EL (cell line): ENCODE measurements at places on chromosomes 11 and 22.

DNA sequence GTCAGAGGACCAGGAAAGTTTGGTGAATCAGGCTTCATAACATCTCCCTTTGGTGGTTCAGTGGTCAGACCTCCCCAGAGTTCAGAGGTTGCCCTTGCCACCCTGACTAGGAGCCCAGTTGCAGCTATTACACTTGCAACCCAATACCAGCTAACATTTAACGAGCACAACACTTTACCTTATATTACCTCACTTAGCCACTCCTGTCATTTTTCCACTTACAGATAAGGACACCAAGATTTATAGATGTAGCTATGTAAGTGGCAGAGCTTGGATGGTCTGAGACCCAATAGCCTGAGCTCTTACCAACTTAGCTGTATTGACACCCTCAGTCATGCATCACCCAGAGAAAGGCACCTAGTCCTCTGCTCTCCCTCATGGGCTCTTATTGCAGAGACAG lies 234.7 kb downstream of the INSC start:
- DNase-seq: no peak

DNA sequence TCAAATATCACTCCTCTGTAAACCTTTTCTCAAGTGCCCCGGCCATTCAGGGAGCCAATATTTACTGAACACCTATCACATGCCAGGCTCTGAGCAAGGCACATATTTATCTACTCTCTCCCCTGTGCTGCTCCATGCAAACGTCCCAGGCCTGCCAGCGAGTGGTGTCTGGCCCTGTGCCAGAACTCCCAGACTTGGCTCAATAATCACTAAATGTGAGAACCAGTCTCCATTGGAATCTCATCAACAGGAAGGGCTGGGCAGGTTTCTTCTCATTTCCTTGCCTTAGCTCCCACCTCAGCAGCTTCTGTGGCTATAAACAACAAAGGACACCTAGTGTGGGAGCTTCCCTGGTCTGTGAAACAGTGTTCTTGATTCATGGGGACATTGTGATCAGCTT lies 21.7 kb downstream of the RASSF10 start:
- DNase-seq: no peak

GRCh38 chr11:2301631-2302305 lies at the start of the genes C11orf21 and TSPAN32:
Gene C11orf21 (minus strand): TSS chr11:2301918. CDS start chr11:2301808, 110 bp downstream.
Gene TSPAN32 (plus strand): TSS chr11:2302013. CDS start chr11:2302150, 137 bp downstream.
- DNase-seq: peak; percentile 24

DNA sequence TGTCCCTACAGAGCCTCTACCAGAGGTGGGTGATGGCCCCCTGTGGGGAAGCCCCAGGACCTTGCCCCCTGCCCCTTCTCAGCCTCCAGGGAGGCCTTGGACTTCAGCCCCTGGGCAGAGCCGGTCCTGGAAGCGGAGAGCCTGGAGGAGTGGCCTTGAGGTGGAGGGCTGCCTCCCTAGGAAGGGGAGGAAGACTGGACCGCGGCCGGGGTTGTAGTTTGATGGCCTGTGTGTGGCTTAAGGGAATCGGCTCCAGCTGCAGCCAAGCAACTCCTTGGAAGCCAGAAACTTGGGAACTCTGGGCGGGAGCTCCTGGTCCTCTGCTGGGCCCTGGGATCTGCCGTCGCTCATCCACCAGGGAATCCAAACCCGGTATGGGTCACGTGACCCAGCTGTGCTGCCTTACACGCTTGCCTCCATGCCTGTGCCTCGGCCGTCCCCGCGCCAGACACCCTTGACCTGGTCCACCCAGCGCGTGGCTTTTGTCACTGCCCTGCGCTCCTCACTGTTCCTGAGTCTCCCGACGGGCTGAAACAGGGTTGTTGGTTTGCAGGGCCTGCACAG lies 23.5 kb upstream of the ARHGAP8 start:
- DNase-seq: no peak

DNA sequence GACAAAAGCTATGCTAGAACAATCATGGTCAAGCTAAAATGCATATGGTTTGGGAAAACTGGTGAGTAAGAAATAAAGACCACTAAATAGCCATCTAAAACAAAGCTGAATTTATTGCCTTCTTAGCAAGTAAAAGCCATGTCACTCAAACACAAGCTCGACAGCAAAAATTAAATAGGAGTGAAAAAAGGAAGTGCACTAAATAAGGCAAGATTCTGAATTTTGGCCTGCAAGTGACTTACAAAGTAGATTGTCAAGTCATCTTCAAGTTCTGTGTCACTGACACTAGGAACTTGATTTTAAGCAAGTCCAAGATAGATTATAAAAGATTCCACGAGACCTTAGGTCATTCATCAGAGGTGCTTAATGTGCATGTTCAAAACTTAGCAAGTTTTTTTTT lies 27.4 kb downstream of the TUG1 start:
- DNase-seq: no peak

DNA sequence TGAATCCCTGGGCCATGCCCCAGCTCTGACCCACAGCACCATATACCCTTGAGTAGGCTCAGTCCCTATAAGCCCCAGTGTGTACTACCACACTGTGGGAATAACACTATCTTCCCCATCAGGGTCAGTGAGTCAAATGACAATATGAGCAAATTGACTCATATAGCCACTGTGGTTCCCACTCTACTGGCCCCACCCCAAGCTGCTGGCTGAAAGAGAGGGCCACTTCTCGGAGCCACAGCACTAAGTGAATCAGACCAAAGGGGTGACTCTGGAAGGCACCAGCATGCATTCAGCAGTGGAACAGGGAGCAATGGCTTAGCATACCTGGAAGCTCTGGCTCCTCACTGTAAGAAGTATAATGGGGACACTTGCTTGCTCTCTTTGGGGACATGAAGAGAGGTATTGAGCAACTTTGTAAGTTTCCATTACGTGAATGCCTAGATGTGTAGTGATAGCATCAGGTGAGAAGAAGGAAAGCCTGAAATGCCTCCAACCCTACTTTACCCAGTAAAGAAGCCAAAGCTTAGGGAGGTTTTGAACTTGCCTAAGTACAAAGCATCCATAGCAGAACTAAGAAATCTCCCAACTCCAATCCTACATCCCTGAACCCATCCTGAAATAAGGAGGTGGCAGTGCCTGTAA lies 13.5 kb downstream of the CD59 start:
- peak; percentile 92 for DNase-seq

DNA sequence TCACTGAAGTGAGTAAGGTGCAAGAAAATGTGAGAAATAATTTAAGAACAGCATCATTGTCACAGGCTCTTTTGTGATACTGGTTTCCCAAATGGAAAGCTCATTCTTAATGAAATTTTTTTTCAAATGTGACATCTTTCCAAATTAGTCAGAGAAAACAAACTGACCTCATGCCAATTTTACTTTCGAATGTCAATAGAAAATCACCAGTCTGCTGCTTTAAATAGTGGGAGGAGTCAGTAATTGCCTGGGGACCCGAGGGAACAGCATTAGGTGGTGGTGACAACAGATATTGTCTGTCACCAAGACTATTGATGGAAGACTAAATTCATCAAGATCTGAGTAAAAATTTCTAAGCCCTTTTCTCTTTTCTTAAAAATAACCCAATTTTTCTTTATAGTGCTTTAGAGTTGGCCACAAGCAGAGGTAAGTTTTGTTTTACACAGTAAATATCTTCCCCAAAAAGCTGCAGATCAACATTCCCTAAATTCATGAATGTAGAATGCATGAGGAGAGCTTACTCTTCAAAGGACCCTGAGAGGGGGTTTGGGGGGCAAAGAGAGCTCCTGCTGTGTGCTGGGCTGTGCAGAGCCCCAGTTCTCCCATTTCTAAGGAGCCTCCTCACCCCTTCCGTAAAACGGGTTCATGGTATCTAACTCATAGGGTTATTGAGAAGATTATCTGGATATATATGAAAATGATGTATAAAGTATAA lies 95.1 kb downstream of the PIWIL4 start:
- DNase-seq: no peak

DNA sequence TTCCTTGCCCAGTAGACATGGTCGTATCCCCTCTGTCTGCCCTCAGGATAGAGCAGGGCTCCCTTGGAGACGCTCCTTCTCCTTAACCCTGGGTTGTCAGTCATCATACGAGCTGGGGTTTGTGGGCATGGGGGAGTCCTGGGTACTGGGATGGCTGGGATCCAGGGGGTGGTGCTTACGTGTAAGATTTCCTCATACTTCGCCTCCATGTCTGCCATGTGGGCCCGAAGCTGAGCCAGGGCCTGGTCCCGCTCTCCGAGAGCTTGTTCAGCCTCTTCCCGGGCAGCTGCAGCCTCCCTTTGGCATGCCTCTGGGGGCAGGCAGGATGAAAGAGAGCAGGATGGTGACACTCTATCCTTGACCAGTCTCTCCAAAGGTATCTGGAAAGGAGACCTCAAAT lies 5.3 kb downstream of the NHERF4 start:
- DNase-seq: no peak

GRCh38 chr22:46678003-46678657 lies 57.9 kb downstream of the GRAMD4 start:
- no peak for DNase-seq

GRCh38 chr11:75441804-75442132 lies 8.8 kb upstream of the KLHL35 start:
- DNase-seq: no peak

DNA sequence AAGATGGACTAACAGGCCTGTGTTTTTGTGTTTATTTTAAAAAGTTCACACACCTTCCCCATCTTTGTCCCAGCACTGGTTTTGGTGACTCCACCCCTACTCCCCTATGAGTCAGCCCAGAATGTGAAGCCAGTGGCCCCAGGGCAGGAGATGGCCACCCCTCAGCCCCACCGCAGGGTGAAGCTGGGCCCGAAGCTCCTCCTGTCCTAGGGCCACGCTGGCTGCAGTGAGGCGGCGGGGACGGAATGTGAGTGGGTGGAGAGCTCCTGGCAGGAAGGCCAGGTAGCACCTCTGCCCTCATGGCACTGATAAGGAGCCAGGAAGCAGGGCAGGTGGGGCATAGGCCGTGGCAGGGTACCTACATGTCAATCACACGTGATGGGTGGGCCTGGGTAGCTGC lies 39.9 kb downstream of the SGSM3 start:
- peak; percentile 80 for DNase-seq

- no peak for DNase-seq
These were observed 47.5 kb upstream of the RASSF10 start for GRCh38 chr11:12961615-12962014.
